ENCODE measurements at places on chromosomes 16 and 17.
A peak's percentile ranks its signal among the peaks of the same experiment; 100 is the strongest.

GRCh38 chr16:72945611-72946010 is 102.3 kb downstream of the ZFHX3 start:
- DNase-seq, result no peak

- no peak for DNase-seq
Measured at GRCh38 chr17:82103553-82104451, 5.8 kb upstream of the FASN start.

DNA sequence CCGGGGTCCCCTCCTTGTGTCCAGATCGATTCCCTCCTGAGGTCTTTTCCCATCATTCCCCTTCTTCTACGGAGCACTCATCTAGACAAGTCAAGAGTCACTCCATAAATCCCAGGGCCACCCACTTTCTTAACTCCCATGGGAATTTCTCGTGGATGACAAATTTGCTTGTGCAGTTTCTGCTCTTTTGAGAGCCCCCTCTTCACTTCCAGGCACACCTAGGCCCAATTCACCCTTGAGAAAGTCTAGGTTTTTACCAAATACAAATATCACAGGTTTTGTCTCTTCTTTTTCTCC is 522 bp upstream of the POLDIP2 start:
- DNase-seq, result no peak

DNA sequence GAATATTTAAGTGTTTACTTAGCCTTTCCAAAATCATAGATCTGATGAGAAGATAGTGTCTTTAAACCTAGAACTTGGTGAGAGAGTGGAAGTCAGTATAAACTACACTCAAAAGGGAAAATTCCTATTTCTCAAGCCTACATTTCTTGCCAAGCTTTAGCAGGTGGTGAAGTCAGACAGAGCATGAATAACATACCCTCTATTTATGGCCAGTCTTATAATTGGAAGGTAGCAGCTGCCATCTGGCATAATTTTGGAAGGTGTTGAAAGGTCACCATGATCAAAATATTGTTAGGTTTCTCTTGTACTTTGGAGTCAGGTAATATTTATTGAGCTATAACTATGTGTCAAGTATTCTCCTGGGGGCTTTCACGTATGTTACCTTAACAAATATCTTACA is 729.3 kb upstream of the KIF2B start:
- peak; percentile 83 for DNase-seq

DNA sequence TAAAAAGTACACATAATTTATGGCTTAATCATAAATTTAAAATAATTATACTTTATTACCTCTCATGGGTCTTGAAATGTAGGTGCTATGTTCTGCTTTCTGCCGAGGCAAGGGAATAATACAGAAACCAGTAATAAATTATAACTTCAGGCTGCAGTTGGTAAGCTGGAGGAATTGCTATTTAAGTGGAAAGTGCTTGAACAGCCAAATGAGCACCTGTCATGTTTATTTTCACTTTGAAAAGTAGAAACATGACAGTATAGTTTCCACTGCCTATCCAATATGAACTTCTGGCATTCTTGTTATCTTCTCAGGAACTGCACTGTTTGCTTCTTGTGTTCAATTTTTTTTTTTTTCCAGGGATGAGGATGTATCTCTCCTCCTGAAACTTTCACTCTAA is 146.0 kb downstream of the FTO start:
- DNase-seq, result no peak

DNA sequence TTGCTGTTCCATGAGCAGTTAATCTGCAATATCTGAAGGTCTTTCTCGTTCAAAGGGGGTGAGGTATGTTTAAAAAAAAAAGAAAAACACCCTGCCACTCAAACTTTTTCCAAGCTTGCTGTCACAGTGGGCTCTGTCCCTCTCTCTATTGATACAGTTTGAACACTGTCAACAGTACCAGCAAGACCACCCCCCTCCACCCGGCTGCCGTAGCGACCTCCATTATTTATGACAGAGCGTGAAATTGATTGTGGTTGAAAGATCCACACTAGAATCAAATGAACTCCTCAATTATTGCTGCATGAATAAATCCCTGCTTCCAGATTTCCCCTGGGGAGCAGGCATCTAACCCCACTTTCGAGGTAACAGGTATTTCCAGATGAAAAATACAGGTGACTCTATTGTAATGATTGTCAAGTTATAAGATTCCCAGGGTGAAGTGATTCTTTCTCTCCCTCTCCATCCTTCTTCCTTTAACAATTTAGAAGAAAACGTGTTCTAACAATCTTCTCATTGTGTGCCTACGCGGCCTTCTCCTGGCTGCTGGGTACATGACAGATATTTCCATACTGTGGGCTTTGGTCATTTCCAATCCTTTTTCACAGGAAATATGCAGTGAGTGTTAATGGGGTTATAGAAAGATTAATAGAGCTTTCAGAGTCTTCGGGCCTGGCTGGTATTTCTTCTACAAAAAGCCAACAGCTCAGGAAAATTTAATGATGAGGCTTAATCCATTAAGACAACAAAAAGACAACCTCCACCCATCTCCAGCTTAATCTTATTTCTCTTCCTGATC is 135.7 kb upstream of the C16orf82 start:
- DNase-seq, result no peak

DNA sequence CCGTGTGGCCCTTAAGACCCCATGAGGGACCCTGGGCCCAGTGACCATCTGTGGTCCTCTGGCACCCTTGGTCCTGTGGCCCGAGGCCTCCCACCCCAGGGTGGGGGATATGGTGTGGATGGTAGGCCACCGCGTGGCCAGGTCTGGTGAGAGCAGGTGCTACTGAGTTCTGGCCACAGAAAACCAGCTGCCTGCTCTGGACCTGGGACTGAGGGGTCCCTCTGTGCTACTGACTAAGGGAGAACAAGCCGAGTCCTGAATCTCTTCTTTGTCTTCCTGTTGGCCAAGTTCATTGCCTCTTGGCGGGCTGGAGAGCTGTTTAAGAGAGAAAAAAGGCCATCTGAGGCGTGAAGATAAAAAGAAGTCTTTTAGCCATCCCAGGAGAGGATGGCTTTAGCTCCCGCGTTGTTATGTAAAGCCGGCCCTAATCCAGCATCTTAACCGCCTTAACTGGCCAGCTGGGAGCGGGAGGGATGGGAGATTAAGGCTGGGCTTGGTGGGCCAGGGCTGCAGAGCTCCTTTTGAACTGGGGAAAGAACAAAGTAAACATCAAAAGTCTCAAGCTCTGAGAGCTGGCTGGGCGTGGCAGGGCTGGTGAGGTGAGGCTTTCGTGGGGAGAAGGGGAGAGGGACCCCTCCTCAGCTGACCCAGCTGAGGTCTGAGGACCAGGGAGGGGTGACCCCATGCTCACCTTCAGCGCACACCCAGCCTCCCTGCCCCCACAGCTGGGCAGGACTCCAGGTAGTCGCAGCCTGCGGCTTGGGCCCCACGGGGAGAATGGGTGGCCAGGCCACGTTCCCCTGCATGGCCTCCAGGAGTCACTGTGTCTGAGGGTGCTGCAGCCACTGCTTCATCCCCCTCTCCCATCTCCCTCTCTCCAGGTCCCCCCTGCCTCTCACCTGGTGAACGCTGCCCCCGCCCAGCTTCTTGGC is 62.4 kb downstream of the NKD1 start:
- no peak for DNase-seq

- no peak for DNase-seq
Measured at GRCh38 chr16:3637371-3637923, 17.0 kb upstream of the DNASE1 start.

DNA sequence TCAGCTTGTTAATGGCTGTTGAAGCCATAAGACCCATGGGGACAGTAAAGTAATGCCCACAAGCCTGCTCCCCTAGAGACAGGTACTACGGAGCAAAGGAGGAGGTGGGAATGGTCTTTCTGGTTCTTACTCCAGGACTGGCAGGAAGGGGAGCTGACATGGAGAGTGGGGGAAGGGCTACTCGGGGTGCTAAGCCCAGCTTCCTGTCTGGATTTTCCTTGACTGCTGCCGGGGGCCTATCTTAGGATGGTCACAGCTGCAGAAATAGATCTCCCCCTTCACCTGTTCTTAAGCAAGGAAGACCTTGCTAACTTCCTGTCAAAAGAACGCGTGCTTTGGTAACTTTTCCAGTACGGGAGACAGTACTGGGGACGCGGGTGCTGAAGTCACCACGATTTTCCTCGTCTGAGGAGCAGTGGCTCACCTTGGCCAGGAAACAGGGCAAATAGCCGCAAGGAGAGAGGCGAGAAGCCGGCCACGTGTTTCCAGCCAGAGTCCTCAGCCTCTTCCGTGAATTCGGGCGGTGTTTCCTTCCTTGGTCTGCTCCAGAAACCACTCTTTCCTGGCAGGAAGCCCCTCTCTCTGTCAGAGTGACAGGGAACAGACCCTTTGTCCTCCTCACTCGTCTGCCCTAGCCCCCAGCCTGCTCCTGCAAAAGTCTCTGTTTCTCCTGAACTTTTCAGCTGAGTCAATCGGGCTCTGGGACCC is 656 bp upstream of the PRR29 start:
- DNase-seq, result no peak

DNA sequence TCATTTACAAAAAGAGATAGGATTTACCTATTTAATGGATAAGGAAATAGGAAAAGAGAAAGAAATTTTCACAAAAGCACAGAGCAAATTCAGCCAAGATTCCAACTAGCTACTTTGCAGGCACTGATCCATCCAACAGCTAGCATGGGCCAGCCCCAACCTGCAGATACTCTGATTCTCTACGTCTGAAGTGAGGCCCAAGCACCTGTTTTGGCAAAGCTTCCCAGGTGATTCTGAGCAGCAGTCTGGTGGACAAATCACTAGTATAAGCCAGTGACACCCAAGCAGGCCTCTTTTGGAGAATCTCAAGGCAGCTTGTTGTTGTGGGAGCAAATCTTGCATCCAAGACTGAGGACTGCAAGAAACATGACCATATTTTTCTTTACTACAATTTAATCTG is 20.9 kb upstream of the CALB2 start:
- DNase-seq, result no peak

DNA sequence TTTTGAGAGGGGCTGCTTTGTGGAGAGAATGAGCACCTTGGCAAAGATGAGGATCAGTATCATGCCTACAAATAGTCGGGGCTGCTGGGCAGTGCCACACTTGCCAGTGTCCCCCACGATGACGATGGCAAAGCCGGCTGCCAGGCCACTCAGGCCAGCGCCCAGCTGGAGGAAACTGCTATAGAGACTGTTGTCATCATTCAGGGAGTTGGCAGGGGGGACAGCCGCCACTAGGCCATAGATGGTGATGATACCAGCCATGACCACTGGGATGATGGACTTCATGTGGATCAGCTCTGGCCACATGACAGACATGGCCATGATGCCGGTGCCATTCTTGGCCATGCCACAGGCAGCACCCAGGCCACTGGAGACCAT is 23.8 kb downstream of the MINK1 start:
- no peak for DNase-seq

DNA sequence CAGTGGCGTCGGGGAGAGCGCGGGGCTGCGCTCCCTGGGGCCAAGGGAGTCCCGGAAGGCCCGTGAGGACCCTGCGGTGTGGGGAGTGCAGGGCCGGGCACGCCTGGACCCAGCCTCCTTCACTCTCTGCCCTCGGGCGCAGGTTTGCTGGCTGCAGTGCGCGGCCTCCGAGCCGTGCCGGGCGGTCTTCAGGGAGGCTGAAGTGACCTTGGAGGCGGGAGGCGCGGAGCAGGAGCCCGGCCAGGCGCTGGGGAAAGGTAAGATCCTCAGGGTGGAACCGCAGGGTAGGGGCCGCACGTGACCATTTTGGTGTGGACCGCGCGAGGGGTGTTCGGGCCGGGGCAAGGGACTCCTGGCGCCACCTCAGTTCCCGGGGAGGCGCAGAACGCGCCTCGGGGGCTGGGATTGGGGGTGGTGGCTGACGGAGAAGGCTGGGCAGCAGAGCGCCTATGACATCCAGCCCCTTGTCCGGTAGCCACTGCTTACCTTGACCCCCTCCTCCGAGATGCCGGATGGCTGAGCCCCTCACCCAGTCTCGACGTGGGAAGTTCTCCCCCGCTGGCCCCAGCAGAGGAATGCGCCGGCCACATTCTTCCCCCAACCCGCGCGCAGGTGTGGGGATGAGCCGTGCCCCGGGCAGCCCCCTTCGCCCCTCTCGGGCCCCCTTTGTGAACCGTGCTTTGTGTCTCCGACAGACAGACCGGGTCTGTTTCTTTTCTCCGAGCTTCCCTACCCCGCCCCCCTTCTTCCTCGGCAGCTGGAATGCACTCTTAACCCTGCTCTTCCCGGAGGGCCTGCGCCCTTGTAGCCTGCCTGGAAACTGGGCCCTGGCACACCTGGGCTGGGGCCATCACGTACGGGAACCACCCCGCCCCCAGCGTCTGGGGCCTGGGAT is 631 bp downstream of the CDH3 start:
- no peak for DNase-seq

DNA sequence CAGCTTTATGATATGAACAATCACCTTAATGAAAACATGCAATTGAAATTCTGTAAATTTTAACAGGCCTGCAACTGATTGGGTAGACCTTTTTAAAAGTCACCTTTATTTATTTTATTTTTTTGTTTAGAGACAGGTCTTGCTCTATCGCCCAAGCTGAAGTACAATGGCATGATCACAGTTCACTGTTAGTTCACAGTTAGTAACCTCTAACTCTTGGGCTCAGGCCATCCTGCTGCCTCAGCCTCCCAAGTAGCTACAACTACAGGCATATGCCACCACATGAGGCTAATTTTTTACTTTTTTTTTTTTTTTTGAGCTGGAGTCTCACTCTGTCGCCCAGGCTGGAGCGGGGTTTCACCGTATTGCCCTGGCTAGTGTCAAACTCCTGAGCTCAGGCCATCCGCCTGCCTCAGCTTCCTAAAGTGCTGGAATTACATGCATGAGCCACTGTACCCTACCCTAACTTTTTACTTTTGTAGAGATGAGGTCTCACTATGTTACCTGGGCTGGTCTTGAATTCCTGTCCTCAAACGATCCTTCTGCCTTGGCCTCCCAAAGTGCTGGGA is 28.0 kb downstream of the AP1G1 start:
- no peak for DNase-seq

GRCh38 chr17:2094891-2095535 is 40.1 kb downstream of the HIC1 start:
- DNase-seq, result peak; percentile 22

DNA sequence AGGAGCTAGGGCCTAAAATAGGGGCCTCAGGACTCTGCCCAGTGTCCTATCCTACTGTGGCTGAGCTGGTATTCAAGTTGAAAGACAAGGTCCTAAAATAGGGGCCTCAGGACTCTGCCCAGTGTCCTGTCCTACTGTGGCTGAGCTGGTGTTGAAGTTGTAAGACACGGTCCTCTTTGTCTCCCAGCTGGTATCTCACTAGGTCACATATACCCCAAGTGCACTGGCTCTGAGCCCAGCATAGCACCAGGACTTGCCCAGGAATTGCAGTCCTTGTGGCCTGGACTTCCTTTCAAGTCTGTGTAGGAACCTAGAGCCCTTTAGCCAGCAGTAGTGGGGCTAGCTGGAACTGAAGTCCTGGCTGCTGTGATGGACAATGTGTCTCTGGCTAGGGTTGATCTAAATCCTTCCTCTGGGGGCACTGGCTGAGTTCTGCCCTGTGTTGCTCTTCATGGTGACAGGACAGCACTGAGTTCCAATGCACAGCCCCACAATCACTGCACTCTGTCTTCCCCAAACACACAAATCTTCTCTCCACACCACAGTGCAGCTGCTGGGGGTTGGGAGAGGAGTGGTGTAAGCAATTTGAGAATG is 260.5 kb downstream of the HAPSTR1 start:
- DNase-seq, result no peak

- no peak for DNase-seq
Measured at GRCh38 chr16:85172455-85173145, 60.3 kb upstream of the CIBAR2 start.

GRCh38 chr16:52914428-52914827 is 138.3 kb downstream of the CHD9NB start:
- no peak for DNase-seq

- DNase-seq, result peak; percentile 96
Measured at GRCh38 chr17:38358586-38359513, 7.2 kb downstream of the SOCS7 start.
